Osteocyte (in vitro differentiated cells): ENCODE measurements at places on chromosomes 6 and 20. TPM values are rescaled to one million over a fixed set of nuclear protein-coding genes. Genes with fewer than 3 reads are reported as not detected.

DNA sequence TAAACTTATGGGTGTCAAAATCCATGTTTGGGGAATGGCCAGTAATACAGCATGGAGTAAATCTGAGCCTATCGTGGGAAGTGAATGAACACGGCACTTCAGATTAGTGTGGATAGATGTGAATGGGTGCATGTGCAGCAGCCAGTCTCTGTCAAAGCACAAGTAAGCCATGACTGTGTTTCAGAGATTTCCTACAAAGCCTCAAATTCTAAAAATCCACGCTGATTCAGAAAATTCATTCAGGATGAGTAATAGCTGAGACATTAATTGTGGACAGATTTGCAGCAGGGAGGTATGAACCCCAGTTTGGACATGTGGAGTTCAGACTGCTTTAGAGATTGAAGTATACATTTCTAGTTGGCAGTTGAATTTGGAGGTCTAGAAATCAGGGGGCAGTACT, 115.1 kb downstream of the QKI start:
- H3K4me1 ChIP-seq, result peaks cover 90% of the 10 kb centered on the region
- peaks cover 9% of the 10 kb centered on the region for H3K36me3 ChIP-seq
- no peak overlapping the region for H3K4me3 ChIP-seq
- no peak for DNase-seq

GRCh38 chr6:125165776-125166175, 12.2 kb downstream of the TPD52L1 start:
- H3K27ac ChIP-seq, result no peak overlapping the region
- DNase-seq, result no peak
- H3K4me1 ChIP-seq, result peaks cover 2% of the 10 kb centered on the region
- H3K27me3 ChIP-seq, result no peaks in the 10 kb centered on the region
- H3K36me3 ChIP-seq, result no peaks in the 10 kb centered on the region
- H3K4me3 ChIP-seq, result no peak overlapping the region

The PSORS1C2 gene
- not detected in 2 replicates for total RNA-seq

The FAM229B gene
- total RNA-seq, result 27.5 and 29.2 TPM in 2 replicates

GRCh38 chr20:51747182-51747911, 20.8 kb downstream of the ATP9A start:
- no peaks in the 10 kb centered on the region for H3K27me3 ChIP-seq
- peaks cover 57% of the 10 kb centered on the region for H3K4me1 ChIP-seq
- no peaks in the 10 kb centered on the region for H3K36me3 ChIP-seq
- H3K4me3 ChIP-seq, result no peak overlapping the region

The PRICKLE4 gene
- total RNA-seq, result 1.9 and 2.3 TPM in 2 replicates

The MLIP gene
- total RNA-seq, result 0.65 TPM in 1 of 2 replicates, not detected in the other

GRCh38 chr6:101178748-101179147, 214.8 kb upstream of the GRIK2 start:
- no peak overlapping the region for H3K27ac ChIP-seq
- no peak overlapping the region for H3K4me3 ChIP-seq
- H3K4me1 ChIP-seq, result no peaks in the 10 kb centered on the region
- DNase-seq, result no peak
- no peaks in the 10 kb centered on the region for H3K36me3 ChIP-seq
- H3K27me3 ChIP-seq, result no peaks in the 10 kb centered on the region

DNA sequence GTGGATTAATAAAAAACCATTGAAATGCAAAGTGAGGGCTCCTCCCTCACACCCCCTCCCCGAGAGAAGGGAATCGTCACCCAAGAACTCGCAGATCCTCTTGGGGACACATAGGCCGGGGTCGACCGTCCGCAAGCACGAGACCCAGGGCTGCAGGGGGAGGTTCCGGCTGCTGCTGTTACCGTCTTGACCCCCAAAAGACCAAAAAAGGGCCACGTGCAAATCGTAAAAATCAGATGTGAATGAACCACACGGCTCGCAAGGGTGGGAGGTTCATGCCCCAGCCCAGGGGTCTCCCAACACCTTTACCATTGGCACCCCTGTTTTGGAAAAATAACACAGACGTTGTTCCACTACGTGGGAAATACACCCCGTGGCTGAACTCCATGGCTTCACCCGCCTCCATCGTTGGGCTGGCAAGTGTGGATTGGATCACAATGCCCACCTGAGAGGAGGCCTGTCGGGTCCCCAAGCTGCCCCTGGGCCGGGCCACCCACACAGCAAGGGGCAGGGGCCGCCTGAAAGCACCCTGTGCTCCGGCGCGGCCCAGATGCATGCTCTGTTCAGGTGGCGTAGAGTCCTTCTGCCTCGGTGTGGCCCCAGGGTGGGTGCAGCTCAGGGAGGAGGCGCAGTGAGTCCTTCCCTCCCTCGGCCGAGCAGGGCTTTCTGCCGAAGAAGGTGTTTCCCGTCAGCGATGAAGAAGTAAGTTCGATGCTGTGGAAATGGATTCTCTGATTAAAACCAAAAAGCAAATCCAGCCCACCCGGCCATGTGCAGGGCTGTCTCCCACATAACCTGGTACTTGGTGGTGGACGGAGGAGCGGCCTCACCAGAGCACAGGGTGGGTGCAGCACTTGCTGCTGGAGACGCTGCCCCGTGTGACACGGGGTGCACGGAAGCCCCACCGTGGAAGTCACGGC, 85.0 kb downstream of the YTHDF1 start:
- no peak overlapping the region for H3K27ac ChIP-seq
- peaks cover 9% of the 10 kb centered on the region for H3K27me3 ChIP-seq
- no peaks in the 10 kb centered on the region for H3K4me1 ChIP-seq
- no peak overlapping the region for H3K4me3 ChIP-seq
- DNase-seq, result peak; percentile 82

DNA sequence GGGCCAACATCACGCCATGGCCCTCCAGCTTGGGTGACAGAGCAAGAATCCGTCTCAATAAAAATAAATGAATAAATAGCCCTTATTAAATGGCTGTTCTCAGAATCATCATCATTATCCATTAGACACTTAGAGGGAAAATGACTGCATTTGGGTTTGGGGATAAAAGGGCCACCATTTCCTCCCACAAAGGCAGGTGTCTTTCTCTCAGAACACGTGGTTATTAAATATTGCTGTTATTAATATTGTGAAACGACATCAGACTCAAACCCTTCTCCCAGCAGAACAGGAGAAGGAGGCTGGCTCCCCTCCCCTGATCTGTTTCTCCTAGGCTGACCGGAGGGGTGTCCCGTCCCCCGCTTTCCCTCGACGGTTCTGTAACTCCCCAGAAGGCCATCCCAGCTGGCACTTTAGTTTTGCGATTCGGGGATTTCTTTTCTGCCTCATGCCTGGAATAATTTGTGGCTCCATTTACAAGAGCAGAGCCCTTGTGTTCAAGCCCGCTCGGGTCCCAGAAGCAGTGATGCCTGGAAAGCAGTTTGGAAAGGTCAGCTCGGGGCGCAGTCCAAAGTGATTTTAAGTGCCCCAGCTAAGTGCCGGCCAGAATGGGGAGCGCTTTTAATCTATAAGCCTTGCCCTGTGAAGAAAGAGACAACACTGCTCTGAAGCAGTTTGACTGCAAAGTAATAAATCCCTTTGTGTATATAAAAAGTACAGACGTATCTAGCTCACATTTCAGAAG, 41.9 kb downstream of the EYA2 start:
- H3K4me1 ChIP-seq, result no peaks in the 10 kb centered on the region
- peaks cover 53% of the 10 kb centered on the region for H3K27me3 ChIP-seq
- no peak overlapping the region for H3K27ac ChIP-seq
- no peak overlapping the region for H3K4me3 ChIP-seq
- no peak for DNase-seq
- H3K36me3 ChIP-seq, result no peaks in the 10 kb centered on the region

The VGLL2 gene
- total RNA-seq, result not detected in 2 replicates

DNA sequence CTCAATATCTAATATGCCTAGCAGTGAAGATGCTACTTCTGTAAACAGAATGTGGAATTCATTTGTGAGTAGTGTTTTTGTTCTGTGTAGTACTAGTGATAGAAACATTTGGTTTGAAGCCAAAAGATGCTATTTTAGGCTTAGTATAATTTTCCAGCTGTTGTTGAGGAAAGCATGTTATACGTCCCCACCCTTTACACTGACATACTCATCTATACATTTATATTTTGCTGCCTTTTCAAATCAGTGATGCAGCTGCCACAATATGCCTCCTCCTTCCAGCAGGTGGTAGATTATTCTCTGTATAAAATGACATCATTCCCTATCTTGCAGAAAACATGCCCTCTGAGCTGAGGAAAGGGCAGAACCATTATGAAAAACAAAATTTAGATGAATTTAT, 1217.6 kb upstream of the GJE1 start:
- peaks cover 15% of the 10 kb centered on the region for H3K4me1 ChIP-seq
- H3K27me3 ChIP-seq, result no peaks in the 10 kb centered on the region
- peak overlapping the region; percentile 71 for H3K27ac ChIP-seq
- no peak overlapping the region for H3K4me3 ChIP-seq
- no peak for DNase-seq

The SPDEF gene
- not detected in 2 replicates for total RNA-seq

- H3K36me3 ChIP-seq, result no peaks in the 10 kb centered on the region
- no peak overlapping the region for H3K27ac ChIP-seq
- no peak overlapping the region for H3K4me3 ChIP-seq
- no peaks in the 10 kb centered on the region for H3K4me1 ChIP-seq
Measured at GRCh38 chr6:15080895-15081294, 165.0 kb upstream of the JARID2 start.
